ENCODE measurements at places on chromosomes 5 and 9. TPM values are rescaled to one million over a fixed set of nuclear protein-coding genes. Genes with fewer than 3 reads are reported as not detected.

DNA sequence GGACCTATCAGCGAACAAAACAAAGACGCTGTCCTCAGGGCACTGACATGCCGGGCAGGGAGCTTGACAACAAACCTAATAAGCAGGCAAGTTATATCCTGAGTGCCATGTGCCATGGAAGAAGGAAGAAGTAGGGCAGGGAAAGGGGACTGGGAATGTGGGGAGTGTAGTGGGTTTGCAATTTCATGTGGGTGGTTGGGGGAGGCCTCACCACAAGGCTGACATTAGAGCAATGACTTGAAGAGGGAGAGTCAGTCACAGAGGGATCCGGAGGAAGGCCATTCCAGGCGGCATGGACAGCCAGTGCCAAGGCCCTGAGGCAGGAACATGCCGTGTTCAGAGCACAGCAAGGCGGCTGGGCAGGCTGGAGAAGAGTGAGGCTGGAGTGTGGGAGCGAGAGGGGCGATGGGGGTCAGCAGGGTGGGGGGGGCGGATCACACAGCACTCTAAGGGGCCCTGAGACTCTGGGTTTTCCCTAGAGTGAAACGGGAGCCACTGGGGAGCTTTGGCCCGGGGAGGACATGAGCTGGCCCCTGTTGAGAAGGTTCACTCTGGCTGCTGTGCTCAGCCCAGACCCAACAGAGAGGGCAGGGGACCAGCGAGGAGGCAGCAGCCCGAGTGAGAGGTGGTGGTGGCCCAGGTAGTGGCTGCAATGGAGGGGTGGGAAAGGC is 86.3 kb downstream of the STK10 start:
- no peak for DNase-seq

- DNase-seq, result peak; percentile 94
Observed at GRCh38 chr5:172713113-172713808, 57.7 kb downstream of the DUSP1 start.

- no peak for DNase-seq
Observed at GRCh38 chr5:167525004-167525403, 766.4 kb upstream of the WWC1 start.

CYFIP2 gene
- polyA plus RNA-seq, result 141 TPM

DNA sequence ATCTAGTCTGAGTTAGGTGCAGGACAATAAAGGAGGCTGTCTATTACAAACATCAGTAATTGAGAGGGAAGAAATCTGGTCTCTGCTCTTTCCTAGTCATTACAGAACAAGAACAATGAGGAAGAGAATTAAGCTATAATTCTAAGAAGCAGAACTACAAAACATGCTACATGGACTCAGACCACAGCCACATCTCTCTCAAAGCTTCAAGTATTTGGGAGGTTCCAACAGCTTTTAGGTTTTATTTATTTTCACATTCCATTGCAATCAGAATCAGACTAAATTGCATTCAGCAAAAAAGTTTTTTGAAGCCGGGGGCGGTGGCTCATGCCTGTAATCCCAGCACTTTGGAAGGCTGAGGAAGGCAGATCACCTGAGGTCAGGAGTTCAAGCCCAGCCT is 1.1 kb upstream of the GRPEL2 start:
- DNase-seq, result no peak

- no peak for DNase-seq
Observed at GRCh38 chr5:24805230-24805629, 160.5 kb upstream of the CDH10 start.

DNA sequence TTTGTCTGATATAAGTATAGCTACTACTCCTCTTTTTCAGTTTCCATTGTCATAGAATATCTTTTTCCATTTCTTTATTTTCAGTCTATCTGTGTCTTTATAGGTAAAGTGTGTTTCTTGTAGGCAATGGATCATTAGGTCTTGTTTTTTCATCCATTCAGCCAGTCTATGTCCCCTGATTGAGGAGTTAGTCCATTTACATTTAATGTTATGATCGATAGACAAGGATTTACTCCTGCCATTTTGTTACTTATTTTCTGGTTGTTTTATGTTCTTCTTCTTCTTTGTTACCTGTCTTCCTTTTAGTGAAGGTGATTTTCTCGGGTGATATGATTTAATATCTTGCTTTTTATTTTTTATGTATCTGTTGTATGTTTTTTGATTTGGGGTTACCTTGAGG is 169.0 kb downstream of the BARX1 start:
- DNase-seq, result no peak

HTR1A gene
- not detected for polyA plus RNA-seq
